Coronary artery (tissue), 2 donors: ENCODE measurements at places on chromosomes 13 and 19.

DNA sequence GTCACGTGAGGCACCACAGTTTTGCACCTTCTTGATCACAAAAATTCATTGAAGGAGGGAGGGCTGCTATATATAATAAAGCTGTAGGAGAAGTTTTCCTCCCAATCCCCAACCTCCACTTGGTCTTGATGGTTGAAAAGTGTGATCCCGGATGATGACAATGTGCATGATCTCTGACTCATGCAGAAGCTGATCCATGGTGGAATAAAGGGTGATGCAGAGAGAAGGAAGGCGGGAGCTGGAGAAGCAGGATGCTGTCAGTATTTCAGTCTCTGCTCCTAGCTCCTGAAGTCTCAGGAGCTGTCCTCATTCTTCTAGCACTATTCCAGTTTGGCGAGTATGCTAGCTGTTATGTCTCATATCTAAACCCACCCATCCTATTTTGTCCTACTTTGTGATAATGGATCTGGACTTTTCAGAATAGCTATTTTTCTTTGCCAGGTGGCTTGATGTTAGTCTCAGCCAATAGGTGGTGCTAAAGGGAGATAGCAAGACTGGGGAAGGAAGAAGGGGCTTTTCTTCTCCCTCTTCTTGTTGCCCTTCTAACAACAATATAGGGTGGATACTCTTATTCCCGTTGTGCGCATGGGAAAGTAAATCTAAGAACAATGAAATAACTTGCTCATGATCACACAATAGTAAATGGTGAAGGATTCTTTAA is 65.6 kb upstream of the HTR2A start:
- DNase-seq: no peak

DNA sequence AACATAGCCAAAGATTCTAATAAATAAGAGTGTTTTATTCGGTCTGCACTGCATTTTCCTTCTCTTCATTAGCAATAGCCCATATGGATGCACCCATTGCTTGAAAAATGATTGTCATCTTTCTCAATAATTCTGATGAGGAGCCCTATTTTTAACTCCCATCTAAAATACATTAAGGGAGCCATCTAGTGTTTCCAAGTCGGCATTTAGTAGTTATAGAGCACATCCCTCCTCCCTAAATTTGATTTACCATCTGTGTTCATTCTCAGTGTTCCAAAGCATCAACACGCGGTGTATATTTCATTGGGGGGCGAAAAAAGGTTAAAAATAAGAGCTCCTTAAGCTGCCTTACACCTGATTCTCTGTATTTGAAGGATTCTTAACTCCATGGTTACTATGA is 119.2 kb upstream of the IPO5 start:
- DNase-seq: no peak

DNA sequence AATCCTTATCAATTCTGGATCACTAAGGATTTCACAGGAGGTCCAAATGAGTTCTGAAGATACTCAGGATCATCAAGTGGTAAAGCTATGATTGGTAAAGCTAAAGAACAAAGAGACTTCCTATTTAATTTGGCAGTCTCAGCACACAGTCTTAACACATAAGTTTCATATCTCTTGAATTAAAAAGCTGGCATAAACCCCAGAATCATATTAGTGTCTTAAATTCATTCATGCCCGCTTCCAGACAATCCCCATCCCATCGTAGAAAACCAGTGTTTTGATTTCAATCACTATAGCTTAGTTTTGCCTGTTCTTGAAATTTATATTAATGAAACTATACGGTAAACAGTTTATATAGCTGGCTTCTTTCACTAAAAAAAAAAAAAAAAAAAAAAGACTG is 278.7 kb downstream of the DIAPH3 start:
- no peak for DNase-seq

DNA sequence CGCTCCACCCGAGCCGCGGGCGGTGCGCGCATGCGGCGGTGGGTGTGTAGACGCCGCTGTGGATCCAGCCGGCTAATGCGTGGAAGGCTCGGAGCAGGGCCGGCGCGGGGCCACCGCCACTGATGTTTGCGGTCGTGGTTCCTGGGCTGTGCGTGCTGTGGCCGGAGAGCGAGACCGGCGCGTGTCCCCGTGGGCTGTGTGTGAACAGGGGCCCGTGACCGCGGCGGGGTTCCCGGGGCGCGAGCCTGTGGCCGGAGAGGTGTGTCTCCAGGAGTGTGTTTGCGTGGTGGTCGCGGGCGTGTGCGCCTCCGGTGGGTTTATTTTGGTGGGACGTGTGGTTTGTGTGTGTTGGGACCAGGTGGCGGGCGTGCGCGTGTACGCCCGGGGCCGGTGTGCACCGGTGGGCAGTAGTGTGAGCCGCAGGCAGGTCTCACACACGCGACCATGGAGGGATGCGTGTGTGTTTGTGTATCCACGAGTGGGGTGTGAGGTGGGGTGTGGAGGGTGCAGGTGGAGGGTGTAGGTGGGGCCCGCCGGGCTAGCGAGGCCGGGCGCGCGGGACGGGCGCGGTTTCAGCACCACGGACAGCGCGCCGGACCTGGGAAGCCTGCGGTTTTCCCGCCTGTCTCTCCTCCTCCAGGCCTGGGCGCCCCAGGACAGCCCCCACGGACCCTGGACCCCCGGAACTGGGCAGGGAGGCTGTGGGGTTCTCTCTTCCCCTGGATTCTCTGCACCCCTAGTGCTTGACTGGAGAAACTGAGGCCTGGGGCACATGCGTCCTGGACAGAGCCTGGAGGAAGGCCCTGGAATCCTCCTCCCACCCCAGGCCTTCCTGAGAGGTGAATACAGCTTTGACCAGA is 1.6 kb downstream of the HCN2 start:
- no peak for DNase-seq

DNA sequence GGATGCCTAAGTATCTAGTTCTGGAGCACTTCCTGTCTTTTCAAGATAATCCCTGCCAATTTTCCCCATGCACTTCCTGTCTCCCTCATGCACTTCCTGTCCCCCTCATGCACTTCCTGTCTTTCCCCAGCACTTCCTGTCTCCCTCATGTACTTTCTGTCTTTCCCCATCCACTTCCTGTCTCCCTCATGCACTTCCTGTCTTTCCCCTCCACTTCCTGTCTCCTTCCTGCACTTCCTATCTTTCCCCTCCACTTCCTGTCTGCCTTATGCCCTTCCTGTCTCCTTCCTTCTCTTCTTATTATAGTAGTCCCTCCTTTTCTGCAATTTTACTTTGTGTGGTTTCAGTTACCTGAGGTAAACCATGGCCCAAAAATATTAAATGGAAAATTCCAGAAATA is 3.0 kb upstream of the TNNT1 start:
- no peak for DNase-seq

DNA sequence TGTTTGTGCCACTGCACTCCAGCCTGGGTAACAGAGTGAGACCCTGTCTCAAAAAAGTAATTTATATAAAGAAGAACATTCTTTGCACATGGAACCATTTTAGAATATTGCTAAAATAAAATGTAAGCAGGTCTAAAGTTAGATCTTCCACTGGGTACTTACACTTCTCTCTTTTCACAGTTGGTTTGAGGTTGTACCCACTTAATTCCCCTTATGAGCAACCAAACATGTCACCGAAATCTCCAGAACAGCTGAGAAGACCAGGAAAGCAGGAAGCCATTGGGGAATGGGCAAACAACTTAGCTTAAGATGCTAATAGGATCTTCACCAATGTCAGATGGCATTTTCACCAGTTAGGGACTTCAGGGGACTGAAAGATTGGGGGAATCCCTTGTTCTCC is 18.8 kb downstream of the NLRP4 start:
- no peak for DNase-seq

DNA sequence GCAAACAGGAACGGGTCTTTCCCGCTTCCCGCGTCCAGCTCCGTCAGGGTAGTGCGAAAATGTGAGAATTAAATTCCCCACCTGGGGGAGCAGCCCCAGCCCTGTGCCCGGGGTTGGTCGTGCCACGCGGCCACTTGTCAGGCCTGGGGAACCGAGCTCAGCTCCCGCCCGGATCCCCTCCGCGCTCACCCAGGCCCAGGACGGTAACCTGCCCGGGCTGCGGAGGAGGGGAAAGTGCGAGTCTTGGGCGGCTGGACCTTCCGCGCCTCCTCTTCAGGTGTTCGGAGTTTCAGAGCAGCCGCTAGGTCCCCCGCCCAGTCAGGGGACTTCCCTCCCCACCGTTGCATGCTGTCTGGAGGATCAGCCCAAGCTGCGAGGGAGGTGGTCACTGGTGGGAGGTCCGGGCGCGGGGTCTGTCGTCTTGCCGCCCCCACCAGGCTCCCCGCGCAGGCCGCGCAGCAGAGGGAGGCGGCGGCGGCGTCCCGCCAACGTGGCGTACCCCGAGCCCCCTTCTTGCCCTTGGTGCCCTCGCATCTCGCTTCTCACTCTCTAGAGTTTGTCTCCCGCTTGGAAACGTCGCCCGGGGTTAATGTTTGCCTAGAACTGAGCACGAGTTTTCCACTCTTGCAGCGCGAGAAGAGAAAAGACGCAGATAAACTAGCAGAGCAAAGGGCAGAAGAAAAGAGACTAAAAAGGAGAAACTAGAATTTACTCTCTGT is 8.1 kb downstream of the URAD start:
- DNase-seq: no peak

GRCh38 chr19:32558607-32559228 is 22.3 kb upstream of the PDCD5 start:
- DNase-seq: peak; percentile 40

DNA sequence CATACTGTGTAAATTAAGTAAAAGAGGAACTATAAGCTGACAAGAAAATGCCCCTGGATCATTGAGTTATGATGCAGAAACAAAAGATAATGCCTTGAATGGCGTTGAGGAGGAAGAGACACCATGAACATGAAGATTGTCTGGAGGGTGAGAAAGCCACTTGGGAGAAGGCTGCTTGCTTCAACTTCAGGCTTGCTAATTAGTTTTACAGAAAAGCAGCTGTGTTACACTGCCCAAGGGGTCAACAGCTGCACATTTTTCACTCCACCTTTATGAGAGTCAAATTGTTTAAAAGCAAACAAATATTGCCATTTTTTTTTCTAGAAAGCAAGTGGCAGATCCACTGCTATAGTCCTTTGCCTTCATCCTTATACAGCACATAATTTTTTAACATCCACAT is 35.5 kb upstream of the KLF12 start:
- no peak for DNase-seq

DNA sequence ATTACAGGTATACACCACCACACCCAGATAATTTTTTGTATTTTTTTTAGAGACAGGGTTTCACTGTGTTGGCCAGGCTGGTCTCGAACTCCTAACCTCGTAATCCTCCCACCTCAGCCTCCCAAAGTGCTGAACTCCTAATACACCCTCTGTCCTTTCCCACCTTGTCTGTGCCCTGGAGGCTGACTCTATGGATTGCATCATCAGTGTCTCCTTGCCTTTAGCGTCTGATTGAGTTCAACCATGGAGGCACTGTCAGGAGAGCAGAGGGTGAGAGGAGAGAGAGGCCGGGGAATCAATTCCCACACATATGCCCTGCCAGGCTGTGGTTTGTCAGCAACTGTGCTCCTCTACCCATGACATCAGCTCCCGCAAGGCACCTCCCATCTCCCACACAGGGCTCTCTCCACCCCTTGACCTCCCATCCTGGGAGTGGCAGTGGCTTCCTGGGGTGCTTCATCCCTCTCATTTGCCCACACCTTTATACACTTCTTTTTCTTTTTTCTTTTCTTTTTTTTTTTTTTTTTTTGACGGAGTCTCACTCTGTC is 12.6 kb upstream of the LILRB4 start:
- no peak for DNase-seq

- DNase-seq: peak; percentile 76
Measured at GRCh38 chr13:102846261-102847015, 606 bp downstream of the ERCC5 start.

DNA sequence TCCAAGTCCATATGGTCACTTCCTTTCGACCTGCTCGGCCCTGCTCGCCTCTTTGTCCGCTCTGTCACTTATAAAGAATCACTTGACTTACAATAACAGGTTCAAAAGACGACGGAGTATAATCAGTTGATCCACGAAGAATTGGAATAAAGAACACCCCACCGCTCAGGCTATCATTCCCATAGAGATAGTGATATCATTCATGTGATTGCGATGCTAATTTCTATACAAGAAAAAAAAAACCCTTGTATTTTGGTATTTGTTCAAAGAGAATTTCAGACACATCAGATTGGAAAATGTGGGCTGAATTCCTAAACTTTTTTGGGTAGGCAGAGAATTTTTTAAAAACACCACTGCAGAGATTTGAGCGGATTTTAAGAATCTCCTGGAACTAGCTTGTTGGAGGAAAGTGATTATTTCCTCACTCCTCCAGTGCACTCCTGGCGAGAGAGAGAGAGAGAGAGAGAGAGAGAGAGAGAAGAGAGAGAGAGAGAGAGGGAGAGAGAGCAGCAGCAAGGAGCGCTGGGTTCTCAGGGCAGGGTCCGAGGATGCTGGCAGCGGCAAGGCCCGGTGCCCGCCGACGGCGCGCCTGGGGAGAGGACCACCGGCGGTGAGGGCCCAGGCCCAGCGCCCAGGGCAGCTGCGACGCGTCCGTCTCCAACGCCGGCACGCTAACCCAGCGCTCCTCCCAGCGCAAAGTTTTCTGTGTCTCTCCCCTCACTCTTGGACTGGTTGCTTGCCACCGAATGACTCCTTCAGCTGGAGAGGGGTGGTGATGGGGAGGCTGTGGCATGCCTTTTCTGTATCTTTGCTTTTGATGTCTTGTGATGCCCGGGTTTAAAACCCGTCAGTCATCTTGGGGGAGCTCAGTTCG is 149.0 kb upstream of the ZNF536 start:
- DNase-seq: no peak

- no peak for DNase-seq
Measured at GRCh38 chr13:41296879-41297646, 14.0 kb upstream of the NAA16 start.

- DNase-seq: peak; percentile 76
Measured at GRCh38 chr13:33349288-33349985, 63.9 kb upstream of the STARD13 start.

DNA sequence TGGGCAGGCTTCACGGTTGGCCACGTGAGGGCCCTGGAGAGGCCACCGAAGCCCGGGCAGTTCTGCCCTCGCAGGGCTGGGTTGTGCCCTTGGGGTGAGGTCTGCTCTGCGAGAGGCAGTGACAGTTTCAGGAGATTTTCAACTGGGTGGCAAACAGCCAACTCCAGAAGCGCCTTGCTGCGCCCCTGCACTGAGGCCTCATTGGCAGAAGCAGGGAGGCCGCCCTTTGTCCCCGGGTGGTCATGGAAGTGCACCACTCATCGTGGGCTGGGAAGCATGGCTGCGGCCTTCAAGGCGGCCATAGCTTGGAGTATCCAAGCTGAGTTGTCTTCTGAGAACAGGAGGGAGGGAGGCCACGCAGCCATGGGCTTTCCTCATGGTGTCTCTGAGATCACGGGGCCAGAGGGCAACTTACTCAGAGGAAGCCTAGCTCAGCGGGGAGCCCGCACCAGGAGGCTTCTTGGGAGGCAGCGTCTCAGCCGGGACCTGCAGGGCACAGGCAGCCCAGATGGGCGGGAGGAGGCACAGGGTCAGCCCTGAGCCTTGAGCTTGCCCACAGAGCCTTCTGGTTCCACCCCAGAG is 14.8 kb downstream of the PLEKHJ1 start:
- no peak for DNase-seq

- DNase-seq: no peak
Measured at GRCh38 chr13:31739226-31739625, at the start of gene RXFP2. Gene RXFP2, plus strand, starts transcription at chr13:31739526. Its CDS starts 87 bp downstream, at chr13:31739613.
